ENCODE measurements at places on chromosomes 2 and 18.

GRCh38 chr2:237485304-237485703 lies 1.7 kb upstream of the MLPH start:
- peak; percentile 41 for DNase-seq

DNA sequence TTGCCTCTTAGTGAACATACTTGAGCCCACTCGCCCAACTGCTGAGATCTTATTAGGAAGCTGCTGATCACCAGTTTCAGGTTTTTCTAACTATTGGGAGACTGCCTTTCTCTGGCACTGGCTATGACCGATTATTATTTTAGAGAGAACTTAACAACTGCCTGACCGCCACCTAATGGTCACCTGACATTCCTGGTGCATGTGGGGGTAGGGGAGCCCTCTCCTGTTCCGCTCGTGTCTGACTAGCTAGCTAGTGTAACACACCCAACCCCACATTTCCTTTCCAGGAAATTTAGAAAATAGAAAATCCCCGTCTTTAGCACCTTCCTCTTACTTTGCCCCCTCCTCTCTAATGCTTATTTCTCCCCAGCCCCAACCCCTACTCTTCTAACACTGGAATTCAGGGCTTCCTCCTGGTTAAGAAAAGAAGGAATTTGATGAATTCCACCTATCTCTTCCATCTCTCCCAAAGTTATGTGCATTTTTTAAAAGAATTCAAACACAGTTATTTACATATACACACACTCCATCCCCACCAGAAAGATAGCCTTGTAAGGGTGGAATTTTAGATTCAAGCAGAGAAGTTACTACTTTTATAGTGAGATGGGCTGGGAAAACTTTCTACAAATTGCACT lies 19.4 kb upstream of the DNER start:
- DNase-seq, result no peak

- no peak for DNase-seq
Observed at GRCh38 chr18:36314098-36314497, 16.6 kb downstream of the FHOD3 start.

DNA sequence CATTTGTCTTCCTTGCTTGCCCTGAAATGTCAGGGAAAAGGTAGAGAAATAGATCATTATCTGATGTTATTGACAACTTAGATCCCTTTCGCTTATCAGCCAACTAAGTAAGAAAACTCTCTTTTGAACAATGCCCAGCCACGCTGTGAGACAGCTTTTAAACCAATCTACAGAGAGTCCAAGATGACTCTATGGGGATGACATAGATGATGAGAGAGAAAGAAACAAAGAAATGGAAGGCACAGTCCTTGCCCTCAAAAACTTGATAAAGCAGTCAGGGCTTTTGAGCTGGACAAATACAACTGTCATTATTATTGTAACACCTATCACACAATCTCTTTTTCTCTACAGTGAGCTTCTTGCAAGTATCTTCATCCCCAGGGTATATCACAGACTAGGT lies 222.6 kb downstream of the SETBP1 start:
- no peak for DNase-seq

DNA sequence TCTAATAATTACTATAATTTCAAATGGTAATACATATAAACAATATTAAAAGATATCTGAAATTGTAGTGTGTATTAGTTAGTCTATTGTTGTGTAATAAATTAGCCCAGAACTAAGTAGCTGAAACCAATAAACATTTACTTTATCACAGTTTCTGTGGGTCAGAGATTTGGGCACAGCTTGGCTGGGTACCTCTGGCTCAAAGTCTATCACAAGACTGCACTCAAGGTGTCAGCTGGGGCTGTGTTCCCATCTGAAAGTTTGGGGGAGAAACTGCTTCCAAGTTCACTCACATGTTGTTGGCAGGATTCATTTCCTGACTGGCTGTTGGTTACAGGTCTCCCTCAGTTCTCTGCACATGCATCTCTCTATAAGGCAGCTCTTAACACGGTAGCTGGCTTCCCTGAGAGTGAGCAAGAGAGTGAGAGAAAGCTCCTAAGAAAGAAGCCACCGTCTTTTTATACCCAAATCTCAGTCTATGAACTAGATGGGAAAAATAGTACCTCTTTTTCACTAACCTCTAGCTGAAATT lies 25.6 kb upstream of the WIPF1 start:
- no peak for DNase-seq

GRCh38 chr2:37324786-37325624 lies at the start of gene PRKD3:
TSS of gene PRKD3 (minus strand) at chr2:37324833. CDS start at chr2:37316524, 8,309 bp downstream.
- peak; percentile 59 for DNase-seq

DNA sequence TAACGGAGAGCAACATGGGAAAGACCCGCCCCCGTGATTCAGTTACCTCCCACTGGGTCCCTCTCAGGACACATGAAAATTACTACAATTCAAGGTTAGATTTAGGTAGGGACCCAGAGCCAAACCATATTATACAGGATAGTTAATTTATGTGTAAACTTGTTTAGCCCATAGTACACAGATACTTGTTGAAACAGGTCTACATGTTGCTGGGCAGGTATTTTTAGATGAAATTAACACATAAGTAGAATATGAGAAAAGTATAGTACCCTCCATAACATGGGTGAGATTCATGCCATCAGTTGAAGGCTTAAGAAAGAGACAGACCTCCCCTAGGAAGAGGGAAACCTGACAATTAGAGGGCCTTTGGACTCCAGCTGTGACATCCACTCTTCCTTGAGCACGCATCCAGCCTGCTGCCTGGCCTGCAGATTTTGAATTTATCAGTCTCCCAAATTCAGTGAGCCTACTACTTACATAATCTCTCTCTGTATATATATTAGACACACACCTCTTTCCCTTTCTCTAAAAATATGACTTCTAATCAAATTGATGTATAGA lies 463.5 kb upstream of the NETO1 start:
- DNase-seq, result no peak

GRCh38 chr2:173979751-173980351 lies 14.7 kb upstream of the SP3 start:
- DNase-seq, result no peak

GRCh38 chr2:152647552-152647951 lies 69.7 kb downstream of the PRPF40A start:
- no peak for DNase-seq

DNA sequence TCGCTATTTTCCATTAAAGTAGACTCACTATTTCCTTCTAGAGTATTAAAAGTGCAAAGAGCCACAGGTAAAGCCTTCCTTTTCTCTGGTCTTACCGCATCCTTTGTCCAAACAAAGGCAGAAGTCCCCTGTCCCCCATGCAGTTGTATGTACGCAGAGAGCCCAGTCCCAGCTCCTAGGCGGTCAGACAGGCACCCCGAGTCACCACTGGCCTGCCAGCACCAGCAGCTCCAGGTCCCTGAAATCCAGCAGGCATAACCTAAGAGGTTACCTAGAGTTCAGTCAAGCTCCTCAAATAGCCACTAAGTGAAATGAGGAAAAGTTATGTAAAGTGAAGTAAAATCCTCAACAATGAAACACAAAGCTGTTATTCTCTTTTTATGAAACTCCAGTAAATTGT lies 60.4 kb upstream of the TWIST2 start:
- DNase-seq, result no peak

GRCh38 chr2:232549655-232550353 lies 553 bp downstream of the TIGD1 start:
- DNase-seq, result no peak

DNA sequence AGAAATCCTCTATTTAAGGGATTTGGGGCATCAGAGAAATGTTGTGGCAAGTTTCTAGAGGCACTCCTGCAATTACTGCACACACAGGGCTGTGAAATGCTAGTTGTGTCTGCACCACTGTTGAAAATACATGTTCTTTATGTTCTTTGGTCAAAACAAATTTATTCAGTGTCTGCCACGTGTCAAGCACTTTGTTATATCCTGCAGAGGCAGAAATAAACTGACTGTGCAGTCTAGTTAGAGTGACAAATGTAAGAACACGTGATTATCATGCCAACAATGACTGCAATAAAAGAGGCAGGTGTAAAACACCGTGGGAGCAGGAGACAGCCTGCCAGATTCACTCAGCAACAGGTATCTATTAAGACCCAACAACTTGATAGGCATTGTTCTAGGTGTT lies 423.3 kb downstream of the LRP1B start:
- DNase-seq, result no peak

GRCh38 chr2:60445684-60446179 lies 107.7 kb downstream of the BCL11A start:
- no peak for DNase-seq

GRCh38 chr2:16568998-16569784 lies 96.4 kb downstream of the CYRIA start:
- no peak for DNase-seq

DNA sequence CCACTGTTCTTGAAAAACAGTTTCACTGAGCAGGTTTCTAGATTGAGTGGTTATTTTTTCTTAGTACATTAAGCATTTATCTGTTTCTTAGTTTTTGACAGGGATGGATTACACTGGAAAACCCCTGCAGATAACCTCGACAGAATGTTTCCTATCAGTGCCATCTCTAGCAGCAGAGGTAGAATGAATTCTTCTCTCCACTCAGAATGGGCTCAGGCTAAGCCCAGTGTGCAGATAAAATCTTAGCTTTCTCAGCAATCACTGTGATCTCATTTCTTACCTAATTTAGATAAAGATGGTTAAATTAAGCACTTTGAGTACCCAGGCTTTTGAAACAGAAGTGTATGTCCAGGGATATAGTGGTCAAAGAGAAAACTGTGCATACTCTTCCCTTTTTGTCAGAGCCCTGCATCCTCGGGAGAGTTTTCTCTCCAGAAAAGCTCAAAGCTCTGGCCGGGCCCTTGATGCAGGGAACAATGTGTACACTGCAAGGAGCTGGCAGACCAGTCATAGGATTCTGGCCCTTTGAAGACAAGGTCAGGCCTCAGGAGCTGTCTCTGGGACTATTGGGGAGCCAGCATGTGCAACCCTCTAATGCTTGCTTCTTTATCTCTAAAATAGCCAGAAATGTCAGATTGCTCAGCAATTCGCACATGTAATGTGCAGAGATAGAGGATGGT lies 10.6 kb upstream of the AKAIN1 start:
- DNase-seq, result no peak

DNA sequence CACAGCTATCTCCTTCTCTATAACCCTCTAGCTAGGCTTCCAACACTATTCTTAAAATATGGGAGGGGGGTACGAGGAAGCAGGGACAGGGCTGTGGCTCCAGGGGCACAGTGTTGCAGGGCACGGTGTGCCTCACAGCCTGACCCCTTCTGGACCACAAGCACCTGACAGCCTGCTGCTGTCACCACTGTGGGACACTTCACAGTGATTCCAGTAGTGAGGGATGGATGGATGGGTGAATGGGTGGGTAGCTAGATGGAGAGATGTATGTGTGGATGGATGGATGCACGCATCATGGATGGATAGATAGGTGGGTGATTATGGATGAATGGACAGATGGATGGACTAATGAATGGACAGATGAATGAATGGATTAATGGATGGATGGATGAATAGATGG lies 21.6 kb downstream of the PXDN start:
- no peak for DNase-seq

- DNase-seq, result no peak
Observed at GRCh38 chr2:42169874-42170521, 845 bp downstream of the EML4 start.

- peak; percentile 41 for DNase-seq
Observed at GRCh38 chr18:28422577-28422976, 245.6 kb upstream of the CDH2 start.

GRCh38 chr2:33321876-33322483 lies 154.5 kb upstream of the RASGRP3 start:
- DNase-seq, result no peak

DNA sequence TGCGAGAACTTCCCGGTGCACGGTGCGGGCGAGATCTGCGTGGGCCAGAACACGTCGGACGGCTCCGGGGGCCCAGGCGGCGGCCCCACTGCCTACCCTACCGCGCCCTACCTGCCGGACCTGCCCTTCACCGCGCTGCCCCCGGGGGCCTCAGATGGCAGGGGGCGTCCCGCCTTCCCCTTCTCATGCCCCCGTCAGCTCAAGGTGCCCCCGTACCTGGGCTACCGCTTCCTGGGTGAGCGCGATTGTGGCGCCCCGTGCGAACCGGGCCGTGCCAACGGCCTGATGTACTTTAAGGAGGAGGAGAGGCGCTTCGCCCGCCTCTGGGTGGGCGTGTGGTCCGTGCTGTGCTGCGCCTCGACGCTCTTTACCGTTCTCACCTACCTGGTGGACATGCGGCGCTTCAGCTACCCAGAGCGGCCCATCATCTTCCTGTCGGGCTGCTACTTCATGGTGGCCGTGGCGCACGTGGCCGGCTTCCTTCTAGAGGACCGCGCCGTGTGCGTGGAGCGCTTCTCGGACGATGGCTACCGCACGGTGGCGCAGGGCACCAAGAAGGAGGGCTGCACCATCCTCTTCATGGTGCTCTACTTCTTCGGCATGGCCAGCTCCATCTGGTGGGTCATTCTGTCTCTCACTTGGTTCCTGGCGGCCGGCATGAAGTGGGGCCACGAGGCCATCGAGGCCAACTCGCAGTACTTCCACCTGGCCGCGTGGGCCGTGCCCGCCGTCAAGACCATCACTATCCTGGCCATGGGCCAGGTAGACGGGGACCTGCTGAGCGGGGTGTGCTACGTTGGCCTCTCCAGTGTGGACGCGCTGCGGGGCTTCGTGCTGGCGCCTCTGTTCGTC lies 1.7 kb downstream of the FZD7 start:
- DNase-seq, result no peak

GRCh38 chr2:240121675-240122074 lies 14.4 kb downstream of the COPS9 start:
- no peak for DNase-seq

GRCh38 chr2:54360055-54360792 lies 95.9 kb upstream of the SPTBN1 start:
- DNase-seq, result no peak

- no peak for DNase-seq
Observed at GRCh38 chr2:97816411-97816810, 103.0 kb downstream of the ZAP70 start.

GRCh38 chr2:238595750-238596570 lies 169.2 kb downstream of the ASB1 start:
- DNase-seq, result no peak

All from NCI-H146 (cell line).